ENCODE measurements at places on chromosomes 12 and 14. TPM values are rescaled to one million over a fixed set of nuclear protein-coding genes. Genes with fewer than 3 reads are reported as not detected.

DNA sequence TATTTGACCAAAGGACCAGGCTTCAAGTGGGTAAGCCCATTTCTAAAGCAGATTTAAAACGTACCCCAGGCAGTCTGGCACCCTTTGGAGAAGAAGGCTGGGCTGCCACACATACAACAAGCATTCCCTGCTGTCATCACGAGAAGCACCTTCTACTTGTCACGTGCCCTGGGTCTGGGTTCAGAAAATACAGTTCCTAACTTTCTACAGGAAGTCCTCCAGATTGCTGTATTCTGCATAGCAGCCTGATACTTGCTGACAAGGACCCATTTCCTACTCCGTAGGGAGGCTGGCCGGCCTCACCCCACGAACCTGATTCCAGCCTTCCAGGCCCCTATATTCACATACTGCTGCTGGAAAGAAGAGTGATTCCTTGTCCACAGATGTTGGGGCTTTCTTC lies 7.4 kb downstream of the CLMN start:
- DNase-seq = no peak

The COX8C gene
- not detected for total RNA-seq

The AVPR1A gene
- not detected for total RNA-seq

DNA sequence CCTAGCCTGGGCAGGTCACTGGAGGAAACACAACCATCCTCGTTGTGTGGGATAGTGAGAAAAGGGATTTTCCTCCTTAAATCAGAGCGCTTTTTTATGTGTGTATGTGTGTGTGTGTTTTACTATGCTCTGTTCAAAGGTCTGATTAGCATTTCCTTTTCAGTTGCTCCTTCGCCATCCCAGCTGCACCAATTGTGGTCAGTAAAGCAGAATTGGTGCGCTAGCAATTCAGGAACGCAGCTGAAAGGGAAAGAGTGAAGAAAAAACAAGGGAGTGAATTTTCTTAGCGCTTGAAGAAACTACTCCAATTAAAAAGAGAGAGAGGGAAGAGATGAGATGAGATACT lies 173.3 kb upstream of the PARP11 start:
- no peak for DNase-seq

The PLXNC1 gene
- 5.8 TPM for total RNA-seq

- no peak for DNase-seq
Measured at GRCh38 chr14:61296719-61297502, 15.8 kb upstream of the TMEM30B start.

DNA sequence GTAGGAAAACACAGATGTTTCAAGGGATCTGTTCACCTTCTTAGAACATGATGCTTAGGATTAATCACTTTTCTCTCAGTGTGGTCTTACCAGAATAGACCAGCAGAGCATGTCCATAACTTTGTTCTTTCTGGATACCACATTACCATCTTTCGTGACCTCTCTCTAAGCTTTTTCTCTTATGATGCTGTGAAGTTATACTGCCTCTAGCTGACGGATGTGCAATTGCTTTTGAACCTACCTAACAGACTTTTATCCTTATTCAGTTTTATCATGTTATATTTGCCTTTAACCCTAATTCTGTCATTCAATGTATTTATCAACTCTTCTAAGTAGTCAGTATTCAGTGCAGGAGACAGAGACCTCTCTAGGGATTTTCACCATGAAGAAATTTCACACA lies 246.7 kb downstream of the DACT1 start:
- no peak for DNase-seq

- no peak for DNase-seq
Measured at GRCh38 chr14:34568803-34569202, 29.3 kb upstream of the EAPP start.
